Panc1 (cell line): ENCODE measurements at places on chromosomes 12 and 14.

GRCh38 chr12:16150276-16150675 lies 127.2 kb downstream of the SLC15A5 start:
- no peak for DNase-seq

GRCh38 chr12:48782457-48783395 lies 6.2 kb downstream of the ADCY6 start:
- DNase-seq, result no peak

- peak; percentile 68 for DNase-seq
Observed at GRCh38 chr14:23078692-23079116, 16.2 kb downstream of the ACIN1 start.

DNA sequence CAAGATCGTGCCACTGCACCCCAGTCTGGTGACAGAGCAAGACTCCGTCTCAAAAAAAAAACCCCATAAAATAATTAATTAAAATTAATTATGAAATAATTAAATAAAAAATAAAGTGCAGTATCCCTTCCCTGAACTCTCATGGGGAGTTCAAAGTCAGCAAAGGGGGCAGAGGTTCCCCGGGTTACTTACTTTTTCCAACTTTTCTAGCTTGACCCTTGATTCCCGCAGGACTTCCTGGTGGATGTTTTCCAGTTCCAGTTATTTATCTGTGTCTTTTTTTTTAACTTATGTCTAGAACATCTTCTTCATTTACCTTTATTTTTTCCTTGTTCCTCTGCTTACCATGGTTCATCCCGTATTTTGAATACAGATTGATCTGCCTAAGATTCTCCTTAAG lies 197.4 kb downstream of the EPS8 start:
- no peak for DNase-seq

- DNase-seq, result no peak
Observed at GRCh38 chr12:124861898-124862676, 1.6 kb downstream of the SCARB1 start.

GRCh38 chr14:54627540-54628363 lies 60.8 kb downstream of the SAMD4A start:
- DNase-seq, result no peak

GRCh38 chr14:88902850-88903249 lies 78.4 kb downstream of the TTC8 start:
- DNase-seq, result no peak

- no peak for DNase-seq
Observed at GRCh38 chr14:68408680-68409079, 384.2 kb downstream of the ZFP36L1 start.

DNA sequence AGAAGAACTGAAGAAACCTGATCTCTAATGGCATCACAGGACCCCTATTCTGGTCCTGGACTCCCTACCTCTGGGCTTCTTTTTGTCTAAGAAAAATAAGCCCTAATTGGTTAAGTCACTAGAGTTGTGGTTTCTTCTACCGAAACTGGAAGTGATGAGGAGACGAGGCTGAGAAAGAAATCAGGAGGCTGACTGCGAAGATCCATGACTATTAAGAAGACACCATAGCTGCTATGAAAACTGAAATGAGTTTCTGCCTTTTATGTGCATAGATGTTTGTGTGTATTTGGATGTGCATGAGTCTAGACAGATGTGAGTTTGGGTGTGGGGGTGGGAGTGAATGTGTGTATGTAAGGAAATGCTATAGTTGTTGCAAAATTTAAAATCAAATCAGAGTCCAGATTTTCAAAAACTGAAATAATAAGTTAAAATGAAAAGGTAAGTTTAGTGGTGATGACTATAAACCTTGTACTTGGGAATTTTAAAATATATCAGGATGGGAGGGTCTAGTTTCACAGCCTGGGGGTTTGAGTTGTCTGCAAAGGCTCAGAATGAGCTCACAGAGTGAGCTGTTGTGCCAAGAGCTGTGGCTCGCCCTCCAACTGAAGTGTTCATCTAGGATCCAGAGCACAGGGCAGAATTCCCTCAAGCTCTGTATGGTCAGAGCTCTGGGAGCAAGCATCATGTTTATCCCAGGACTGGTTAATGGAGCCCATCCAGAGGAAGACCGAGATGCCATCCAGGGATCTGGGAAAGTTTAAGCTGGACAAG lies 94.9 kb downstream of the VCPKMT start:
- DNase-seq, result no peak

- DNase-seq, result no peak
Observed at GRCh38 chr12:120402217-120402616, 33.3 kb upstream of the MSI1 start.

GRCh38 chr12:84912198-84913128 lies at the start of gene SLC6A15:
Gene SLC6A15, minus strand, starts transcription at chr12:84912799. Its CDS starts 20,679 bp downstream, at chr12:84892120.
- no peak for DNase-seq

GRCh38 chr12:127711108-127711507 lies 555.9 kb upstream of the TMEM132C start:
- no peak for DNase-seq

DNA sequence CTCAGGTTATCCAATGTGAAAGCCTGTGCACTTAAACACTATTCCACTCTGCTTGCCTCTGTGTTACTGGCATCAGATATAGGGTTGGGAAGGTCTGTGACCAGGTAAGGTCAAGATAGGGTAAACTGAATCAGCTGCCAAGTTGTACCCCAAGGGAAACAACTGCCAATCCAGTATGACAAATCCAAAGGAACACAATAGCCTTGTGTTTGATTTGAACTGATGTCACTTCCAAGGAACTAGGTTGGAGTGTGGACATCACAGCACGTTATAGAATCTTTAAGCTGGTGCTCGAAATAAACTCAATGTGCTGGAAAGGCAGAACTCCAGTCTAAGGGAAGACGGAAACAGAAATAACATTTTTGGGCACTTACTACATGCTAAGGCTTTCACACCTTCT lies 223.4 kb upstream of the BTG1 start:
- DNase-seq, result no peak

GRCh38 chr14:83425138-83425537 lies 1891.5 kb upstream of the SEL1L start:
- no peak for DNase-seq

- DNase-seq, result no peak
Observed at GRCh38 chr14:85038526-85039352, 491.2 kb upstream of the FLRT2 start.

GRCh38 chr12:8887285-8887715 lies 27.0 kb upstream of the PHC1 start:
- no peak for DNase-seq

DNA sequence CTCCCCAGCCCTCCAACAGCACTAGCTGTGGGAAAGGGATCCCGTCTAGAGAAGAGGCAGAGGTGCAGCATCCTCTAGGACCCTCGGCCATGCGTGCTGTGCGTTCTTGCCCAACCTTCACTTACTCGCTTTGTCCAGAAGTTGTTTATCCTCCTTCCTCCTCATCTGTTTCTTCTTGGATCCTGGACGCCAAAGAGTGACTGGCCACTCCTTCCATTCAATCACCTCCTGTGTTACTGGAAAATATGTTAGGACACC lies 140.5 kb downstream of the ZFP36L1 start:
- no peak for DNase-seq

DNA sequence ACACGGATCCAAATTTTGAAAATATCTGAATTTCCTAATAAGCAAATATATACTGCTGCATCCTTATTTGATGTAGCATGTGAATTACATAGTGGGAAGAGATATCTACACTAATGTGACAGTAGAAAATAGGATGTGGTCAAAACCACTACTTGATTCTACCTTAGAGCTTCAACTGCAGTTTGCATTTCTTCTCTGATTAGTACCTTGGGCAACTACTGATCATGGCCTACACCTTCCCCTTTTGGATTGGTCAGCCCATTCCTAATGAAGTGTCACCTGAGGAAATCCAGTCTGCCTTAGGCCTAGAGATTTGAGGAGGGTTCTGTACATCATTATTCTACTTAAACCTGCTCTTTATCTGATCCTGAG lies 10.7 kb downstream of the LLPH start:
- DNase-seq, result no peak

- no peak for DNase-seq
Observed at GRCh38 chr12:123231931-123232330, 1.0 kb downstream of the MPHOSPH9 start.

DNA sequence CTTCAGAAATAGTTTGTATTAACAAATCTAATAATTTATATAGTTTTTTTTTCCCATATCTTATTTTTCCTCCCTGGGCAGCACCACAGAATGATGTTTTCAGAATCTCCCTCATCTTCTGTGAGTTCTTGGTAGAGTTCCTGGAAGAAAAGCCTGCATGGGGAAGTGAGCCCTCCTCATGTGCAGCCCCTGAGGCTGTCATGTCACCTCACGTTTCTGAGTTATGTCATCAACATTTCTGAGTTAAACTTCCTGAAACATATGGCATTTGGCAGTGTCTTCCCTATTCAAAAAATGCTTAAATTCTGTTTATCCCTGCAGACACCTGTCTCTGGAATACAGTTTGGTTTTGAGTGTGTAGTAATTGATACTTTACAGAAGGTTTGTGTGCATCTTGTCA lies 979.0 kb downstream of the TMEM121 start:
- no peak for DNase-seq

DNA sequence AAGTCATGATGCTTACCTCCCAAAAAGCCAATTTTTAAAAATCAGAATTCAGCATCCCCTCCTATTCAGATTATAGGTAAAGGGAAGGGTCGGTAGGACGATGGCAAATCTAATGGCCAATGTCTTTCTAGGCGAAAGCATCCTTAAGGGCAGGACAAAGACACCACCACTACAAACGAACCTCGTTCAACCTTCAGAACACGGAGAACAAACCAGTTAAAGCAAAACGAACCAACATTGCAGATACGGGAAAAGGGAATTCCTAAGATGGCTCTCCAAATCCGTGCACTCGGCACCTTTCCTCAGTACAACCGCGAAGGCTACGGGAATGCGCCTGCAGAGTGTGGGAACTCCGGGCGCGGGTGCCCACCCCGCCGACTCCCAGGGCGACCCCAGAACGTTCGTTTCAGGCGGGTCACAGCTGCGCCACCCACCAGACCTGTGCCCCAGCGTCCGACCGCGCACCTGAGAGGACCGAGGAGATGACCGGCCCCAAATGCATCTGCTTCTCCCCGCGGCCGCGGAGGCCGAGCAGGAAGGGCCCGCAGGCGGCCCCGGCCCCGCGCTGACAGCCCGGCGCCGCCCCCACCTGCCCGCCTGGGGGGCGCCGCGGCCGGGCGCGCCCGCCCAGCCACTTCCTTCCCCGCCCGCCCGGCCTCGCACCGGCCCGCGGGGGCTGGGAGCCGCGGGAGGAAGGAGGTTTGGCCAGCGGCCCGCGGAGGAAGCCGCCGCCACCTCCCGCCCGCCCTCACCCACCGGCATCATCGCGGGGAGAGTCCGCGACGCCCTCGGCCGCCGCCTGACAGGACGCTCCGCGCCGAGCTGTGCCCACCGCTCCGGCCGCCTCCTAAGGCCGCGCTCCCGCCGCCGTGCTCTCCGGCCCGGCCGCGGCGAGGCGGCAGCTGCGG lies 578 bp downstream of the PPP1R13B start:
- DNase-seq, result no peak

DNA sequence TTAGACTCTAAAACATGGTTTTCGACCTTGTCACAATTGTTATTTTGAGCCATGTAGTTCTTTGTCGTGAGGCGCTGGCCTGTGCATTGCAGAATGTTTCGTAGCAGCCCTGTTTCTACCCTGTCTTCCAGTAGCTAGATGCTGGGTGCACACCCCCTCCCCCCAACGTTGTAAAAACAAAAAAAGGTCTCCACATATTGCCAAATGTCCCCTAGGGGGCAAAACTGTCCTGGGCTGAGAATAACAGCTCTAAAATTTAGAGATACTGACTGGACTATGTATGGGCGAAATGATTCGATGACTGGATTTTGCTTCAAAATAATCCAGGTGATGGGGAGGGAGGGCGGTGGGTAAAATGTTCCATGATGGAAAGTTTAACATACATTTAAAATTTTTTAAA lies 126.1 kb upstream of the FUT8 start:
- no peak for DNase-seq

DNA sequence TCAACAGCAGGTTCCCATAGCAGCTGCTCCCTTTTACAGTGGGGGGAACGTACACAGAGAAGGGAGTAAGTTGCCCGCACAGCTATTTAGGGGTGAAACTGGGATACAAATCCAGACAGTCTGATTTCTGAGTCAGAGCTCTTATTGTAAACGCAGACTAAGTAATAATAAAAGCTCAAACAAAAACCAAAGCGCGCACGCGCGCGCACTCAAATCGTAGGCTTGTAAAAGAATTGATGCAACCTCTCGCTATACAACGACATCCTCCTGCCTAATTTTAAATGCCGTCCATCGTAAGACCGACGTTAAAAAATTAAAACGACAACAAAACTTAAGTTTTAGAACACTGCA lies 747 bp upstream of the DACT1 start:
- DNase-seq, result no peak

DNA sequence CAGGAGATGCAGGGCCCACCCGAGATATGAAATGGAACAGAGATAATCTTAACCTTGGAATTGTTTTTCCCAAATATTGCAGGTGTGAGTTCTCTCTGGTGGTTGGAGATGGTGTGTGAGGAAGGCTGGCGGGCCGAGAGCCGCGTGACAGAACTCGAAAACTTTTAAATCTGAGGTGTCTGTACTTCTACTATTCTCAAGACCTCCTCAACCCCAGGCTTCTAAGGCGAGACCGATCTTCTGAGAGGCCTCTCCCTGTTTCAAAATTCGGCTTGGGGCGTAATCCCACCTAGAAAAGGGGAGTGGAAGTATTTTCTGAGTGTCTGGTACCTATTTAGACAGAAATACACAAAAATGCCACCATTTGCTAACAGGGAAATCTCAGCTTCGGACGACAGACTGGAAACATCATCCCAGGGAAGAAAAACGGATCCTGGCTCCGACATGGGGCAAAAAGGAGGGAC lies 611 bp downstream of the SARNP start:
- DNase-seq, result no peak

DNA sequence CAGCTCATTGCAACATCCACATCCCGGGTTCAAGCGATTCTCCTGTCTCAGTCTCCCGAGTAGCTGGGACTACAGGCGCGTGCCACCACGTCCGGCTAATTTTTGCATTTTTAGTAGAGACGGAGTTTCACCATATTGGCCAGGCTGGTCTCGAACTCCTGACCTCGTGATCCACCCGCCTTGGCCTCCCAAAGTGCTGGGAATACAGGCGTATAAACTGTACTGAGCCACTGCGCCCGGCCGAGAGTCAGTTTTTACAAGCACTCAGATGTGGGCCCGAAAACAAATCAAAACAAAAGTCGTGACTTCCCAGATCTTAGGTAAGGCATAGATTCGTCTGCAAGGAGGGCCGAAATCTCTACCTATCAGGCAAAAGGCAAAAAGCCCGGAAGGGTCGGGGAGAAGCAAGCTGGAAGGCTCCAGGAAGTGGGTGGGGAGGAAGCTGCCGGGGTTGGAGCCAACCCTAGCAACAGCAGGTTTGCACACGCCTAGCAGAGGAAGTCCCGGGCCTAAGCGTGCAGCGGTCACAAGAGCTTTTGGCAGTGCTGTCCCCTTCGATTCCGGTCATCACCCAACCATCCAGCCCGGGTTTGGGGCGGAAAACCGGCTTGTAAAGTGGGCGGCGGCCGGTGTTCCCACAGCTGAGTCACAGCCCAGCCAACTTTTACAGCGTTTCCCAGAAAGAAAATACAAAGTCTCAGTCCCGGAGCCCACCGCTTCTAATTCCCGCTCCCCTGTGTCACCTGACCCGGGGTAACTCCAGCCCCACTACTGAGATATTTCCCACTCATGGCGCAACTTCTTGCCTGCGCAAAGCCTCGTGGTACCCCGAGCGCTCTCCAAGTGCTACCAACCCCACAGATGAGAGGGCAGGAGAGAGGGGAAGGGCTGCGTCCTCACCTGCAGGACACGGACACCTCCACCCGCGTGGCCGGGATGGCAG lies 583 bp downstream of the CPNE8 start:
- DNase-seq, result peak; percentile 75

GRCh38 chr12:123387508-123388176 lies 3.7 kb downstream of the KMT5A start:
- DNase-seq, result no peak

- DNase-seq, result no peak
Observed at GRCh38 chr12:75259143-75259542, 49.5 kb upstream of the KCNC2 start.
